ENCODE measurements at places on chromosomes 12 and 14.

DNA sequence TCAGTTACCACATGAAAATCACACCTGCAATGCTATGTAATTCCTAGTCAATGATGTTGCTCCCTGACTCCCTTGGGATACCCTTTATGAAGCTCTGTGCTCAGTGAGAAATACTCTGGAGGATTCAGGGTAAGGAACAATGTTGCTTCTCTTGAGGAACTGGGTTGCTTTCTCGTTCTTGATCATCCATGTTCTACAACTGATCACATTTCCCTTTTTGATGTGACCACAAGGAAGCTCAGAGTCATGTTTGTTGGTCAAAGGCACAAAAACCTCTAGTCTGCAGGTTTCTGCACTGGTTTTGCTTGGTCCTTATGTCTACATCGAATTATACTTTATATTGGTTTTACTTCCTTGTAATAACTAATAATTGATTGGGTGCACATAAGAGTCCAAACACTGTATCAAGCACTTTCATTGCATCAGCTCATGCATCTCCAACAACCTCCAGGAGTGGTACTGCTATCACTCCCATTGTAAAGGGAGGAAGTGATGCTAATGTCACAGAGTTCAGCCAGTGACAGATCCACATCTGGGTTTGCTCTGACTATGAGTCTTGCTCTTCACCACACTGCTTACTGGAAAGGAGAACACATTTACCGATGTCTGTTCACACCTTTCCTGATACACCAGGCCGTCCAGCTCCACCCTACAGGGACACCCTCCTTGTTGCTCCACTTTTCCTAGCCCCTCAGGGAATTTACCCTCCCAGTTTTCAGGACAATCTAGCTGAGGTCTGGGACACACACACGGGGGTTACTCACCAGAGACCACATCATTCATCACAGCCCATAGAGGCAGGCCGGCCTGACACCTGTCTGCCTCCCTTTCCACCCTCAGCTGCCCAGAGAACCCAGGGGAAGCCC, 41.0 kb downstream of the CMKLR1 start:
- no peak for DNase-seq

DNA sequence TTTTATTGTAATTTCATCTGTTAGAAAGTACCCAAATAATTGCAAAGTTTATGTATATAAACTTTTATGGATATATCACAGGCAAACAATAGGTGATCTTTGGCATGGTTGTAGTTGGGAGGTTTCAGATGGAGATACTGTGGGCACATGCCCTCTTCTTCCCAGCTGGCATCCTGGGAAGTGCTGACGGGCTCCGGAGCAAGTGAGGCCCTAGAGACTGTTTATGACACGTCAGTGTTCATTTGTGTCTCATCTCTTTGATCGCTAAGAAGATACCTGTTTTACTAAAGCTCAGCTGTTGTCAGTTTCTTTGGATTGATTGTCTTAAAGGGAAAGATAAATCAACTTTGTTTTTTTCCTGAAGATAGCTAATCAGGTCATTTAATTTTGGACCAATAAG, 287.6 kb downstream of the FBXL14 start:
- DNase-seq: no peak

- no peak for DNase-seq
These were observed 26.1 kb upstream of the UBC start for GRCh38 chr12:124940393-124941169.

DNA sequence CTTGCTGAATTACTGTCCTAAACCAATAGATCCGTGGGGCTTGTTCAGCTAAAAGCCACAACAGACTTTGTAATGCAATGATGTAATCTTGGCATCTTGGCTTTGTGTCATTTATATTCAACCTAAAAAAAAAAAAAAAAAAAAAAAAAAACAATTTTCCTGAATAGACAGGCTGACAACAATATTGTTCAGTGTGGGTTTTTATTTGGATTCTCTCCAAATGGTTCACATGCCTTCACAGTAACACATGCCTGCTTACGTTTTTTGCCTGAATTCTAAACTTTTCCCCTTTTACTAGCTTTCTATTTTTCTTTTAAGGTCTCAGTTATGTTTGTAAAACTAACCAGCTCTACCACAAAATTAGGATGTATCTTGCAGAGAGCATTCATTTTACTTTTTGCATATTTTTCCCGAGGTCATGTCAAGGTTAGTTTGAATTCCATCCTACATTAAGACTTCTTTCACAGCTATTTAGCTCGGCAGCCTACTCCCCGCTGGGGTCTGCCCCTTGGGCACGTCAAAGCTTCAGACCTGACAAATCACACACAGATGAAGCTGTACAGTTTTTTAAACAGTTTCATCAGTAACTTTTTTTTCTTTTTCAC, 213.7 kb upstream of the NPAS3 start:
- DNase-seq: no peak

- DNase-seq: no peak
These were observed 28.5 kb upstream of the TUBA1C start for GRCh38 chr12:49236423-49236822.

GRCh38 chr14:63986789-63987533, 134.2 kb downstream of the SYNE2 start:
- DNase-seq: no peak

DNA sequence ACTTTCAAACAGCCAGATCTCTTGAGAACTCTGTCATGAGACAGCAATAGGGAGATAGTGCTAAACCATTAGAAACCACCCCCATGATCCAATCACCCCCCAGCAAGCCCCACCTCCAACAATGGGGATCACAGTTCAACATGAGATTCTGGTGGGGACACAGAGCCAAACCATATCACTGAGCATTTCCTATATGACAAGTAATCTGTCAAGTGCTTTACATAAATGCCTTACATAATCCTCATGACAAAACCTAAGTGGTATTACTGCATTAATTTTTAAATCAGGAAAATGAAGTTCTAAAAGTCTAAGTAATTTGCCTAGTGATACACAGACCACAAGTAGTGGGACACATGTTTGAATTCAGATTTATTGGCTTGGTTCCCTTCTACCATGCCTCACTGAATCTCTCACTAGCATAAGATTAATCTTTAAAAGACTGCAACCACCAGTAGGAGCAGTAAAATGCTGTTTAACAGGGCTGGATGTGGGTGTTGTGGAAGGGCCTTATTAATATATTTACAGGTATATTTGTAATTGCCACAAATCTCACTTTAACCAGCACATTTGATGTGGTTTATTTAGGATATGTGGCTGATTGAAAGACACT, 323.1 kb upstream of the FBXO33 start:
- DNase-seq: no peak

- DNase-seq: peak; percentile 94
These were observed 168.0 kb downstream of the DACT1 start for GRCh38 chr14:58805605-58806409.

DNA sequence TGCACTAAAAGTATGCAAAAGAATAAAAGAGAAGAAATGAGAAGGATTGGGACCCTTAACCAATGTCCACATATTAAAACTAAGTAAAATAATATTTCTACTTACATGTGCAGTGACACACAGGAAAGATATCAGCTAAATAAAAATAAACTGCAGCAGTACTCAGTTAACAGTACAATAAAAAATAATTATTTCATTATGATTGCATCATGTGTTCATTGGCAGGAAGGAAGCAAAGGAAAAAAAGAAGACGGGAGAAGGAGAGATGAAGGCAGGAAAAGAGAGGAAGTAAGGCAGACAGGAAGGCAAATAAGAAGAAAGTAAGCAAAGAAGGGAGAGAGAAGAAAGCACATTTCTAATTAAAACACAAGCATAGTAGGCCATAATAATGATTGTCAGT, 33.0 kb downstream of the RASSF9 start:
- no peak for DNase-seq

DNA sequence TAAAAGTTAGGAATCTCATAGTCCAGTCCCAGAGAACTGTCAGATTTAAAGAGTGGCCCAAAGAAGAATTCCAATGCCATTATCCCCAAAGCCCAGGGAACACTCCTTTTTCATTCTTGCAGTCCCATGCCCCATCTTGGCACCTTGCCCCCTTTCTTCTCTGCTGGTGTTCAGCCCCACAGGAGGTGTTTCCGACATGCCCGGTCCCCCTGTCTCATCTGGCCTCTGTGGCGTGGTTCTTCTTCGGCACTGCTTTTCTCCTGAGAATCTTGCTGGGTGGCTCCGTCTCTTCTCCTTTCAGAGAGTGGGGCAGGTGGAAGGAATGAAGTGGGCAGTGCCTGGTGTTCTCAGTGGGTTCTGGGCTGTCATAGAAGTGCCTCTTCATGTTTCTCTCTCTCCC, 64.7 kb downstream of the VCPKMT start:
- no peak for DNase-seq

DNA sequence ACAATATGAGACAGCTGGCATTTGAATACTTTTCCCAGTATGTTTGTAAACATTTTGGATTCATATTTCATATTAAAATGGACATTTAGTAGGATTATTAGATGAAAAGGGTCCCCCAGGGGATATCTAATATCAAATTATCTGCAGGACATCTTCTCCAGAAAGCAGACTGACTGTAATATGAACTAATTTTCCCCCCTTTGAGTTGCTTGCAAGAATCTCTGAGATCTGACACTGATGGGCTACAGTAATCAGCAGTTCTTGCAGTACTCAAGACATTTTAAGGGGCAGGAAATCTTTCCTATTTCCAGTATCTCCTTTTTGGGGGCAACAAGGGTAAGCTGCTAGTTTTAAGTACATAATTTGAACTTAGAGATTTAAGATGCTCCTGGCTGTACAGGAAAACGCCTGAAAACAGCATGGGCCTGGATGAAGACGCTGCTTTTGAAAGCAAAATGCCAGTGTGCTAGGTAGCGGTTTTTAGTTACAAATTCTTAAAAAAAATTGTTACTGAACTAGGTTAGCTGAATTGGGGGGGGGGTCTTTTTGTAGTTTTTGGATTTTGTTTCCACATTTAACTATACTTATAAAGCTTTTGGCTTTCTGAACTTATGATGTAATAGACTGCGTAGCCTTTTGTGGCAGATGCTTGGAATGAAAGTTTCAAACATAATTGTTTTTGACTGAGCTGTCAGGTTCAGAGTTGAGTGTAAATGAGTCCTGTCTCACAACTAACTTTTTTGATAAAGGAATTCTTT, 2.2 kb downstream of the FRMD6 start:
- DNase-seq: no peak

- no peak for DNase-seq
These were observed 65.4 kb downstream of the C14orf132 start for GRCh38 chr14:96104469-96105057.

DNA sequence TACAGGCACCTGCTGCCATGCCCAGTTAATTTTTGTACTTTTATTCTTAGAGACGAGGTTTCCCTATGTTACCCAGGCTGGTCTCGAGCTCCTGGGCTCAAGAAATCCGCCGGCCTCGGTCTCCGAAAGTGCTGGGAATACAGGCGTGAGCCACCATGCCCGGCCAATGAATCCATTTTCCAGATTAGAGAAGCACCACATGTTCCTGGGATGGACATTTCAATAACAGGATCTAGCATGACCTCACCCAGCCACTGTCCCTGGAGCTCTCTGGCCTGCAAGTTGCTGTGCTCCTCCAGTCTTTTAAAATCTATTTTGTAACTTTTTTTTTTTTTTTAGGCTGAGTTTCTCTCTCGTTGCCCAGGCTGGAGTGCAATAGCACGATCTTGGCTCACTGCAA, 2.2 kb downstream of the GPR132 start:
- DNase-seq: no peak

GRCh38 chr14:100786576-100787219, 39.2 kb upstream of the MEG3 start:
- DNase-seq: no peak

DNA sequence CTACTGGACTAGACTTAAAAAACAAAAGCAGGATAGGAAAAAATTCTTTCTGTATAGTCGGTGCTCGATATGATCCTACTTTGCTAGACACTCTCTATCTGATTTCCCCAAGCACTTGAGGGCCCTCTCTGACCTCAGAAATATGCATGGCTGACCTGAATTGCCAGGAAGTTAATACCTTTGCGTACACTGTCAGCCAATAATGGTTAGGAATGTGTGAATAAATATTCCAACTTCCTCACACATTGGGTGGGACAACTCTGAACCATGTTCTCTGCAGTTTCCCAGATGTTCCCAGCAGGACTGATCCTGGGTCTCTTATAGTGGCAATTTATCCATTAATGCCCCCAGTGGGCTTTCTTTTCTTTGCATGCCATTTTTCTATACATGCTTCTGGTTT, 20.5 kb upstream of the RPL10L start:
- DNase-seq: no peak

DNA sequence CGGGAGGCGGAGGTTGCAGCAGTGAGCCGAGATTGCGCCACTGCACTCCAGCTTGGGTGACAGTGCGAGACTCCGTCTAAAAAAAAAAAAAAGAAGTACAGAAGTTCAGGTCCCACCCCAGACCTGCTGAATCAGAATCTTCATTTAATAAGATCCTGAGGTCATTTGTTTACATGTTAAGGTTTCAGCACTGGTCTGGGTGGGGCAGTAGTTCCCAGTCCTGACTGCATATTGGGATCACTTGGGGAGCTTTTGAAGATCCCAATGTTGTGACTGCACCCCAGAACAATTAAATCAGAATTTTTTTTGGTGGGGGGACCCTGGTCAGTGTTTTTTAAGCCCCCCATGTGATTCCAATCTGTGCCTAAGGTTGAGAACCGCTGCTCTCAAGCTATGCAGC, 11.7 kb upstream of the COL2A1 start:
- no peak for DNase-seq

GRCh38 chr14:26719514-26719913, 121.7 kb upstream of the NOVA1 start:
- DNase-seq: no peak

DNA sequence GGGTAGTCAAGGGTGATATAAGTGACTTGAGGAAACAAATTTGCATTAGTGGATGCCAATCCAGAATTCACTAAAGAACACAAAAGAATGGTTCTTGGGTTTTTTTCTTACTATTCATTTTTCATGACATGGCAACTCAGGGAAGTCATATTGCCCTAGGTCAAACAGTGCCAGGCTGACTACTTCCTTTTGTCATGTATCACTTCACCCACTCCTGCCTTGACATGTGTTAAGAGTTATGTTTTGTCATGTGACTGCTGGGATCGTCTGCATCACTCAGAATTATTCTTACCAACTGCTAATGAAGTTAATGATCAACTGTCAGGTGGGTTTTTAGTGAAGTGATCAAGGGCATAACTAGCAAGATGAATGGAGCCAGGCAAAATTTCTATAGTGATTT, 74.2 kb downstream of the PRORP start:
- DNase-seq: no peak

- no peak for DNase-seq
These were observed 21.4 kb upstream of the HECTD1 start for GRCh38 chr14:31229009-31229408.

- DNase-seq: peak; percentile 46
These were observed 12.5 kb upstream of the EML1 start for GRCh38 chr14:99780690-99781089.

GRCh38 chr14:73842851-73843250, 8.8 kb upstream of the PTGR2 start:
- DNase-seq: no peak

DNA sequence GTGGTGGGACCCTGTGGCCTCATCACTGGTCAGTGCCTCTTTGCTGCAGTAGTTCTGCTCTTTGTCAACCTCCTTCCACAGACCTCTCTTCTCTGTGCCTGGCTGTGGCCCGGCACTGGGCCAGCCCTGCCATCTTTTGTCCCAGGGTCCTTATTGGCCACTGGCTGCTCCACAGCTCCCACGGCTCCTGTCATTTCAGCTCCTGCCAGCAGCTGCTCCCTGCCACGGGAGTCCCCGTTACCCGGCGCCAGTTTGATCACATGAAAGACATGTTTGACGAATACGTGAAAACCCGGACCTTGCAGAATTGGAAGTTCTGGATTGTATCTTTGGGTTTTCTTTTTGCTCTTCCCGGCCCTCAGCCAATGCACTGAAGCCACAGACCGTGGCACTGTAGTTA, 35.4 kb downstream of the IL31 start:
- no peak for DNase-seq

GRCh38 chr12:52925717-52926595, 21.1 kb upstream of the KRT8 start:
- DNase-seq: peak; percentile 97
